HepG2 (cell line): ENCODE measurements at places on chromosomes 1 and 21. TPM values are rescaled to one million over a fixed set of nuclear protein-coding genes. Genes with fewer than 3 reads are reported as not detected.

Gene DEPDC1
- polyA plus RNA-seq = 3.0 and 7.0 TPM in 2 replicates

Gene LMOD1
- not detected in 2 replicates for polyA plus RNA-seq

Gene AK4
- polyA plus RNA-seq = 90.8 and 110 TPM in 2 replicates

Gene ETV3L
- polyA plus RNA-seq = not detected in 2 replicates

Gene CD58
- 10.3 and 13.5 TPM in 2 replicates for polyA plus RNA-seq

Gene TMPRSS2
- 1.7 and 1.9 TPM in 2 replicates for polyA plus RNA-seq

Gene TRPM2
- 0.09 and 0.20 TPM in 2 replicates for polyA plus RNA-seq

Gene FNDC10
- 2.2 and 3.1 TPM in 2 replicates for polyA plus RNA-seq

Gene PM20D1
- polyA plus RNA-seq = not detected in 2 replicates
